Breast epithelium (tissue), 4 donors: ENCODE measurements at places on chromosomes 5 and 9. TPM values are rescaled to one million over a fixed set of nuclear protein-coding genes. Genes with fewer than 3 reads are reported as not detected.

TXNDC8 gene
- not detected for total RNA-seq

SLC25A2 gene
- 0.64 TPM for total RNA-seq

KIAA0825 gene
- 15.5 TPM for total RNA-seq

PCDHA8 gene
- total RNA-seq, result 0.88 TPM

ESM1 gene
- total RNA-seq, result 0.48 TPM

OCLN gene
- 0.48 TPM for total RNA-seq

SNX24 gene
- 18.4 TPM for total RNA-seq

TAF11L9 gene
- not detected for total RNA-seq

ST8SIA4 gene
- 4.6 TPM for total RNA-seq

FAM221B gene
- not detected for total RNA-seq

PROB1 gene
- 0.73 TPM for total RNA-seq

MACROH2A1 gene
- total RNA-seq, result 255 TPM

SERF1B gene
- total RNA-seq, result 41.9 TPM

ATOSB gene
- 21.1 TPM for total RNA-seq

RNF180 gene
- total RNA-seq, result 22.7 TPM

C9orf153 gene
- 0.66 TPM for total RNA-seq

TAF7 gene
- total RNA-seq, result 96.2 TPM

IL6ST gene
- total RNA-seq, result 722 TPM

RORB gene
- total RNA-seq, result 3.7 TPM

KCNIP1 gene
- total RNA-seq, result not detected

UGT3A1 gene
- total RNA-seq, result not detected

NR5A1 gene
- not detected for total RNA-seq

ZNF608 gene
- total RNA-seq, result 58.7 TPM
